ENCODE measurements at places on chromosomes 6 and 20.

- no peak for DNase-seq
Observed at GRCh38 chr6:104639668-104640067, 220.1 kb downstream of the HACE1 start.

GRCh38 chr6:52221302-52221701, 23.0 kb downstream of the IL17F start:
- DNase-seq: peak; percentile 76

DNA sequence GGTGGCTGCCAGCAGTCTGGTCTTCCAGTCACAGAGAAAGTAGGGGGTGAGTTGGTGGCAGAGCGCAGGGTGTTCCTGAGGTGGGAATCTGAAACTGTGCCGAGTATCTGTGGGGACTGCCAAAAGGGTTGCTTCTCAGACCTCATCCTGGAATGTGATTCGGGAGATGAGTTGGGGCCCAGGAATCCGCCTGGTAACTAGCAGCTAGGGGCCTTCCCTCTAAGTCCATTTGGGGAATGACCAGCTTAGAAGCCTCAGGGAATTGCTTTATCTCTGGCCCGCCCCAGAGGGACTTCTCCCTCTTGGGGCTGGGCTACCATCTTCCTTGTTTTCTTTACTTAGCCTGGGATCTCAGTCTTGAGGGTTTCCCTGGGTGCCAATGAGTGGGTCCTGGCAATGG, 49.6 kb downstream of the MOCS1 start:
- no peak for DNase-seq

DNA sequence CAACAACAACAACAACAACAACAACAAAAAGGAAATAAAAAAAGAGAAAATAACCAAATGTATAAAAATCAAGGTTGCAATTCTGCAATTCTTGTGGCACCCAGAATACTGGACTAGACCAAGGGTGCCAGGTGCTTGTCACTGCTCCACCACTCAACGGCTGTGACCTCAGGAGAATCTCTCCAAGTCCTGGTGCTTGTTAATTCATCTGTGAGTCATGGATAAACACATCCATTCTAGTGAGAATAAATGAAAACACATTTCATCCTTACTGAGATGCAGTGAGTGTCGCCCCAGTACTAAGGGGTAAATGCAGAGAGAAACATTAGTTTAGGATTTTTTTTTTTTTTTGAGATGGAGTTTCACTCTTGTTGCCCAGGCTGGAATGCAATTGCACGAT, 32.0 kb downstream of the HLA-C start:
- no peak for DNase-seq

- DNase-seq: no peak
Observed at GRCh38 chr6:67160820-67161219, 1453.8 kb upstream of the EYS start.

DNA sequence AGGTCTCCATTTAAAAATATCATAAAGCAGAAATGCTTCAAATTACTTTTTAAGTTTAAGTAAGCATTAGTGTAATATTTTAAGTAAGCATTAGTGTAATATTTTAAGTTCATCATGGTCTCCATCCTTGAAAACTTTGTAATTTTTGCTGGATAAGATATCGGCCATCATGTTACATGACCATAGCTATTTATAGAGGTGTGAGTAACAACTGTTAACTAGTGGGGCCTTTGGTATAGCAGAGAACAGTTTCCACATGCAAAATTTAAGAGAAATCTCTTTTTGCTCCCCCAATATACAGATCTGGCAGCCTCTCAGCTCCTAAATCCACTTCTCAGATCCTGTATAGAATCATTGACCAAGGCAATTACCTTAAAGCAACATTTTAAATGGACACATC, 468 bp downstream of the TRDN start:
- no peak for DNase-seq

DNA sequence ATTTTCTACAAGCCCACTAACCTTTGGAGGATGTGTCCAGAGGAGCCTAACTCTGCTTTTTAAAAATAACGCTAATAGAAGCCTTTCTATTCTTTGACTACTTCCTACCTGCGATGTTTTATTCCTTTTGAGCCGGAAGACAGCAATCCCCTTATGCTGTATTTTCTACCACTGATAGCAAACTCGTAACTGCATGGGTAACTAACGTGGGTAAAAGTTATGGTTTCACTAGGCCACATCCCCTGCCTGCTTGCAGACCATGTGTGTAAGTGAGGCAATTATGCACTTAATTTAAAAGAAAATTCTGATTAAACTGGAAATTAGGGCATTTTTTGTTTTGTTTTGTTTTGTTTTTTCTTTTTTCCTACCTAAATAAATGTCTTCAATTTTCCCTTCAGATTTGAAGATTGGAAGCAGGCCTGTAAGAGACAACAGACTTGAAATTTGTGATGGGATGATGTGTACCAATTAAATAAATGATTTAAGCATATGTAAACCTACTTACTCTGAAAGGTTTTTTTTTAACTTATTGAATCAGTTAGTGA, 931 bp downstream of the UFL1 start:
- DNase-seq: peak; percentile 9

- no peak for DNase-seq
Observed at GRCh38 chr6:16222826-16223225, 15.6 kb upstream of the GMPR start.

DNA sequence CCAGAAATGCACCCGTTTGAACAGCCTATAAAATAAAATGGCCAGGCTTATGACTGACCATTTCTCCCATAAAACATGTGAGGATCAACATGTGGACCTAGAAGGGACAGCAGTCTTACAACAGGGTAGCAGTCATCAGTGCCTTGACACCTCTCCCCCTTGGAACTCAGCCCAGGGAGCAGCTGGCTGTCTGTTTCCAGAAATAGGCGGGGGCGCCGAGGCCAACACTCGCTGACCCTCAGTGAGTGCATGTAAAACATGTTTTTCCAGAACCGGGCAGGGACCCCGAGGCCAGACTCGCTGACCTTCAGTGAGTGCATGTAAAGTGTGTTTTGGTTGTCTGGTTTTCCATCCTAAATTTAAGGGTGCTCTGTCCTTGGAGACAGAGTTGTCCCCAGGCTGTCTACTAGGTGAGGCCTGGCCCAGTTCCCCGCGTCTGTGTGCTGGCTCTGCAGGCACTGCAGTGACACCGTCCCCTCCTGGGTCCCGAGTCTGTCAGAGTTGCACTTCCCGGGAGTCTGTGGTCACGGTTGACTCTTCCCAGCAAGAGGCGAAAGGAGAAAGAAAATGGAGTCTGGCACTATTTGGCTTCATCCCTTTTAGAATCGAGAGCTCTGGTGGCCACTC, 19.8 kb upstream of the ADRM1 start:
- DNase-seq: no peak

- no peak for DNase-seq
Observed at GRCh38 chr6:27507041-27507956, 34.4 kb upstream of the ZNF184 start.

- no peak for DNase-seq
Observed at GRCh38 chr6:73710470-73710869, 14.5 kb downstream of the CD109 start.

- DNase-seq: peak; percentile 51
Observed at GRCh38 chr6:107318100-107318736, 141.1 kb downstream of the PDSS2 start.

- no peak for DNase-seq
Observed at GRCh38 chr20:45387274-45387673, 9.1 kb upstream of the TP53TG5 start.

DNA sequence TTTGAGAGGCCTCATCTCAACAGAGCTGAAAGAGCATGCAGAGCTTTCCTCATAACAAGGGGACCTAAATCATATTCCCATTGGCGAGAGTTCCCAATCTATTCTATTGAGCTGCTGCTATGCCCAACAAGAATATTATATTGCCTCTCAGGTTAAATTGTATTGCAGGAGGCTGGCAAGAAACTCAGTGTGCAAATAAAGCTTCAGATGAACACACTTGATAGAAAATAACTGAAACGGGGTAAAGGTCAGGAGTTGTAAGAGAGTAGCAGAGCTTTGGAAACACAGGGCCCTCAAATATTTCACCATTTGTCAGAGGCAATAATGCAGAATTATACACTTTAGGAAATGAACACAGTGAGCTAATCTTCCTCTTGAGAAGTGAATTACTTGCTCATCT, 364.3 kb upstream of the SPTLC3 start:
- no peak for DNase-seq

DNA sequence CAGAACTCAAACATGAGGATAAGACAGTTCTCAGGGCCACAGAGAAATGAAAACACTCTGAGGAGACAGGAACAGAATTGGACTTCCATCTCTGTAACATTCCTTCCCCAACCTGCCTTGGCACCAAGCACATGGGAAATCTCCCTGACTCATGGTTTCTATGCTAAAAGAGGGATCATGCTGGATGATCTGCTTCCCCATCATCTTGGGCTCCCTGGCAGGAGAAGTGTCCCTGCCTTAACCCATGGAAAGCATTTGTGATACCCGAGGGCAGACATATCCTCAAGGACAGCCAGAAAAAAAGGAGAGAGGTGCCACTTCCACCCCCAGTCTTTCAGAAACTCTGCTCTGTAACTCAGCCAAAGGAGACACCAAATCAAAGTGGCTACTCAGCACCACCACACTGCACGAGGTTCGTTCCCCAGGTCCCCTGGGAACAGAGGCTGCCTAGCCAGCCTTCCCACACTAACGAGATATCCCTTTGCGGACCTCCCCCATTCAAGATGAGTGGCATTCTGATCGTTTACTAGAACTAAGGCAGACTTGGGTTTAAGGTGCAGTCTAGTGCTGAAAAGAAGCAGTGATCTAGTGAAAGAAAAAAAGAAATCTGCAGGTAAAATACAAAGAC, 34.8 kb downstream of the BLOC1S5 start:
- no peak for DNase-seq

DNA sequence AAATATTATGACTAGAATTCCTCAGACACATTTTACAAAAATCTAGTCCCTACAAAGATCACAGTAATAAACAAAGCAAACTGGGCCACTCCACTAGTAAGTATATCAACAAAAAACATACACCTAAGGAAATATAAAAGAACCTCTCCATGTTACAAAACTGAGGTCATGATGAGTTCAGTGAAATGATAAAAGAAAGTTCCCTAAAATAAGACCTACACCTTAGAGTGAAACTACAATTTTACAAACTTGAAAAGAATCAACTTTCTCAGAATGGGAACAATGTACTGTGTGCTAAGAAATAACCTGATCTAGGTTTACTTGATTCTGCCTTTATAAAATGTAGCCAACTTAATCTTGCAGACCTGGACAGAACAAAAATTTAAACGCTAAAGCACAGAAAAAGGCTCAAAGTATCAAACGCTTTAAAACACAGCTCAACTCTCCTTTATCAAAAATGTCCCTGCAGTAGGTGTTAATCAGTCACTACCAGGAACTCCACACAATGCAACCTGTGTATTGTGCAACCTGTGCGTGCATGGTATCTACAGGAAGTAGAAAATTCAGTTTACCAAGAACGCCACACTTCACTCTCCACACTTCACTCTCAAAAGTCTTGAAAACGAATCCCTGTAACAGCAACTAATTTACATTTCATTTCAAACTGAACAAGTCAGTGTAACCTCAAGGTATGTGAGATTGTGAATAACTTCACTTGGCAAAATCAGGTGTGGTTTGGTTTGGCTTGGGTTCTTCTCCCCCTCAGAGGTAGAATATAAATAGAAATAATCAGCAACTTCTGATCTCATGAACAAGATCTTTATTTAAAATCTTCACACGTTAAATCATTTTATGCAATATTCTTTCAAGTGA, 1.8 kb downstream of the RALGAPA2 start:
- peak; percentile 43 for DNase-seq

DNA sequence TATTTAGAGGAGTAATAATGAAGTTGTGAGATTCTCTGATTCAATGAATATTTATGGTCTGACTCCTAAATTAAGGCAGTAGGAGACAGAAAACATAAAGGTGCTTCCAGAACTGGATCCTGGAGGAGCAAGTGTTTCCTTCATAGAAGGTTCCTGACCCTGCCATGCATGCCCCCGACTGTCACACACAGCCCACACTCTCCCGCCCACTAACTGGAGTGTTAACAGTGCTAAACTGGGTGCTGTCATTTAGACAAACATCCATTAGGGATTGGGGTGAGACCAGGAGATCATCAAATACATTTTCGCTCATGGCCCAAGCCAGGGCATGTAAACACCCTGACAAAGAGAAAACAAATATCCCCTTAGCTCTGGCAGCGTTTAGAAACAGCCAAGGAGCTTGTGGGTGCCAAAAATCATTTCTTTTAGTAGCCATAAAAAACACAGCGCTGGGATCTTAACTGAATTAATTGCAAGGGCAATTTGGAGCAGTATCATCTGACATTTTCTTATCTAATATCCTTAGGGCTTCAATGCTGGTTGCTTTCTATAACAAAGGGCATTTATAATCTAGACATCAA, 46.8 kb downstream of the INSM1 start:
- no peak for DNase-seq

- no peak for DNase-seq
Observed at GRCh38 chr20:63137851-63138415, 78.0 kb downstream of the YTHDF1 start.

- DNase-seq: no peak
Observed at GRCh38 chr20:57774951-57775350, 65.1 kb upstream of the PMEPA1 start.
